Activated naive CD4-positive, alpha-beta T cell treated with anti-CD3 and anti-CD28 coated beads, Interleukin-2, amount 50 U/mL, for 16 hours (primary cell): ENCODE measurements at places on chromosomes 5 and 9.

DNA sequence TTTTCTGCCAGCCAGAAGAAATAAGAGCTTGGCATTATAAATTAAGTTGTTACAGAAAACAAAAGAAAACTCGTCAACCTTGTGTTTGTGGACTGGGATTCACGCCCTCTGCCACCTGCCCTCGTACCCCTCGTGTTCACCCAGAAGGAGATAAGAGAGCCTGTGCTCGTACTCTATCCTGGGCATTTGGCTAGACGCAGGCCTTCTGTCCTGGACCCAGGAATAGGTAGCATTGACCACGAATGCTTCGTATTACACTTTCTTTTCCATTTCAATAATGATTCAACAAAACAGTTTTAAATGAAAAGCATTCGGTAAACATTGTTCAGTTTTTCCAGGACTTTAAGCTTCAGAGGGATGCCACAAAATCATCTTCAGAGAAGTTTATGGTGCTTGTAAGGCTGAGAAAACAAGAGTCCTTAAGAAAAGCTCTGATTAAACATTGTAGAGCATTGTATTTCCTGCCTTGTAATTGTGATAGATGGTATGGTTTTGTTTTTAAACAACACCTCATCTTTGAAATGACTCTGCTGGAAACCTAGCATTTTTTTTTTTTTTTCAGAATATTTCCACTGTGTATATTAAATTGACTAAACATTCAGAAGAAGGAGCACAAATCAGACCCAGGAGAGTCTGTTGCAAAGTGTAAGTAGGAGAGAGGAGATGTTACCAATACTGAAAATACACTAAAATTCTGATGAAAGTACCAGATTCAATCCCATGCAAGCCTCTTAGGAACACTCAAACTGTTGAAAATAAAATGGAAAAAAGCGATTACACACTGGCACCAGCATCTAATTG lies 27.6 kb downstream of the MTX3 start:
- DNase-seq = no peak

DNA sequence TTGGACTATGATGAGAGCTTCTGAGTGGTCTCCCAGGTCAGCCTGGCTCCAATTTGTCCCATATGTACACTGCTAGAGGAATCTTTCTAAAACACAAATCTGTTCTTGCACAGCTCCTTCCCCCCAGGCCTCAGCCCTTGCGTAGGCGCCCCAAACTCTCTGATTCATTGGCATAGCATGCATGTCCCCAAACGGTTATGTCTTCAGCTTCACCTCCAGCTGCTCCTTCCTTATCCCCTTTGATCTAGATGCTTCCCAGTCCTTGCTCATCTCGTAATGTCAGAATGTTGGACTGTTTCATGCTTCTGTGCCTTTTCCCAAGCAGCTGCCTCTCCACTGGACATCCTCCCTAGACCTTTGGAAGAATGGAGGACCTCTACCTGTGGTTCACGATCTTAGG lies 60.1 kb upstream of the BASP1 start:
- DNase-seq = no peak

DNA sequence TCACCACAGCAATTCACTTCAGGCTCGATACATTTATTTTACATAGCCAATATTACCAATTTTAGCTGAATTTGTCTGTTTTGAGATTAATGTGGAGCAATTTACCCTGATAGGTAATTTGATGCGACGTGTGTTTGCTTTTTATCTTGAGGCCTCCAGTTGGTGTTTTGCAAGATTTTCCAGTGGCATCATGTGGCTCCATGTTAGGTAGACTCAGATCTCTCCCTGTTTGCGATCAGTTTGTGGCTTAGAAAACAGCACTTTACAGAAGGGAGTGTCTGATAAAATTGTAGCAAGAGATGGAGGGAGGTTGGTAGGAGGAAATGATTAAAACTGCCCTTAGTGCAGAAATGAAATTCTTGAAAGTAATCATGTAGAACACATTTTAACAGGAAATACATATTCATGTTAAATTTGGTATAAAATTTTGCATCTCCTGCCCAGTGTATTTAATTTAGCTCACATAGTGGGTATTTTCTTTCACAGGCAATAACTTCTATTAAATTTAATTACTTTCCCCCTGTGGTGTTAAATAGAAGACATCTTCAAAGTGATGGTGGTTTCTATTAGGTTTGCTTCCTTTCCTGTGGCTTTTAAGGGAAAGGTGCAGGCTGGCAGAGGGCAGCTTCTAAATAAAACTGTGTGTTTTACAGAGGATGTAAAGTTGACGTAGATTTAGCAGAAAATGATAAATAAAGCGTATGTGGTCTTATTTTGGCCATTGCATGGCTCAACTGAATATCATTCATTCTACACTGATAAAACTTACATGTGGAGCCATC lies 135.8 kb downstream of the KDM4C start:
- DNase-seq = no peak

DNA sequence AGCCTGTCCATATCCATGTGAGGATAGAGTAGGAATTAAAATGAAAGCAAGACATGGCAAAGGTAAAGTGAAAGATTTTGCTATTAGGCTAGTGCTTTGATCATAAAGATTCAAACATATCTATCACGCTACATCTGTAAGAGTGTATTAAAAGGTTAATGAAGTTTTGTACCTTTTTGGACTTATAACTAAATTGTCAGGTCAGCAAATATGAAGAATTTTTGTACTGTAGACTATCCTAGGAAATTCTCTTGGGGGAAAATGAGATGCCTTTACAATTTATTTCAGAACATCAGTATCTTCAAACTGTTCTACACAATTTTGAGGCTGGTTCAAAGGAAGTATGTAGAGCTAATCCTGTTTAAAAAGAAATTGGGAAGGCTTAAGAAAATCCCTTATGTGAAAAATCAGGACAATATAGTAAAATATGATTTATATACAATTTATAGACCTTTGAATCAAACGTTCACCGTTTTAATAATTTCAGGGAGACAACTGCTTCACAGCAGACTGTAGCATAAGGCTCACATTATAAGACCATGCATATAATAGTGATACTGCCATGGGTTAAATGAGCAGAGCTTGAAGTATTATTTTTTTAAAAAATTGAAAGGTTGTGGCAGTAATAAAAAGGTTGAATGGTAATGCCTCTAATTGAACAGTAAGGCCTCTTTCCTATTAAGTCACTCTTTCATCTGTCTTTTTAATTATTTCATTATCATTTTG lies 639.5 kb upstream of the ARRDC3 start:
- no peak for DNase-seq

DNA sequence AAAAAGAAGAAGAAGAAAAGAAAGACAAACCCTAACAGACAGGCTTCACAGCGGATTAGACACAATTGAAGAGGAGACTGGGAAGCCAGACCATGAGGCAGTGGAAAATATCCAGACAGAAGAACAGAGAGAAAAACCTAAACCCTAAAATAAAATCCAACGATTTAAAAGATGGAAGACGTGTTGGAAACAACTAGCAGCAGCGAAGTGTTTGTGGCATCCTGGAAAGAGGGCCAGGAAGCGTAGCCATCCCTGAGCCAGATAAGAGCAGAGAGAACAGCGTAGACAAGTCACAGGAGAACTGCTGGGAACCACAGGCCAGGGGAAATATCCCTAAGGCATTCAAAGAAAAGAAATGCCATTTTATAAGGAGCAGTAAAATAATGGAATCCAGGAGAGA lies 39.7 kb upstream of the NKD2 start:
- DNase-seq = no peak

DNA sequence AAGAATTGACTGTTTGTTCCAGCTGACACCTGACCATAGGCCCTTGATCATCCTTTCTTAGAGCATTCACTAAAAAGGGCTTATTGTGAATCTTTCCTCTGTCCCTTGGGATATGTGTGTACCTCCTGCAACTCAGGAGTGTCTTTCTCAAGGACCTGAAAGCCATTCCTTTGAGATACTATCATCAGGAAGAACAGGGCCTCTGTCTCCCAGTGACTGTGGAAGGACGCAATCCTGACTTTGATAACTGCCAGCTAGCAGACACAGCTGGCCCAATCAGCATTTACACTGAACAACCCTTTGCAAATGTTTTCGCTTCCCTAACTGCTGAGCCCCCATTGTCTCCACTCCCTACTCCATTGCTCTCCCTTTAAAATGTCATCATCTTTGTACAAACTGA lies 144.4 kb downstream of the RMI1 start:
- DNase-seq = no peak

- no peak for DNase-seq
Observed at GRCh38 chr5:159241946-159242552, 21.0 kb upstream of the UBLCP1 start.

- no peak for DNase-seq
Observed at GRCh38 chr5:118981783-118982182, 6.6 kb downstream of the DTWD2 start.

- DNase-seq = no peak
Observed at GRCh38 chr5:158861366-158861765, 238.3 kb downstream of the EBF1 start.

GRCh38 chr5:65034029-65034812 lies 265.5 kb downstream of the CWC27 start:
- DNase-seq = no peak

DNA sequence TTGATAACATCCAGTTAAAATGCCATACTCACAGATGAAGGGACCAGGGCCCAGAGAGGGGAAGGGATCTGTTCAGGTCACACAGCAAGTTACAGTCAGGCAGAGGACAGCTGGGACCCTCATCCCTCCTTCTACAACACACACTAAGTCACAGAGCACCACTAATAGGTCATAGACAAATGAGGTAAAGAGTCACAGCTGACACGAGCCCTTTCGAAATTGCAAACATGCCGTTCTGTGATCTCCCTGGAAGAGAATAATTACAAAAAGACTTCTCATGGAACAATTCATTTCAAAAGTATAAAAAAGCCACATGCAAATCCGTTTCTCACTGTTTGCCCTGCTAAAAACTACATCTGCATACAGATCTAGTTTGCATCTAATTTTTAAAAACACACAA lies 15.5 kb downstream of the IGFBPL1 start:
- DNase-seq = no peak

- no peak for DNase-seq
Observed at GRCh38 chr5:32814141-32814540, 103.0 kb downstream of the NPR3 start.

- DNase-seq = no peak
Observed at GRCh38 chr5:167964529-167964928, 326.9 kb upstream of the WWC1 start.
